ENCODE measurements at places on chromosomes 5 and 9.

DNA sequence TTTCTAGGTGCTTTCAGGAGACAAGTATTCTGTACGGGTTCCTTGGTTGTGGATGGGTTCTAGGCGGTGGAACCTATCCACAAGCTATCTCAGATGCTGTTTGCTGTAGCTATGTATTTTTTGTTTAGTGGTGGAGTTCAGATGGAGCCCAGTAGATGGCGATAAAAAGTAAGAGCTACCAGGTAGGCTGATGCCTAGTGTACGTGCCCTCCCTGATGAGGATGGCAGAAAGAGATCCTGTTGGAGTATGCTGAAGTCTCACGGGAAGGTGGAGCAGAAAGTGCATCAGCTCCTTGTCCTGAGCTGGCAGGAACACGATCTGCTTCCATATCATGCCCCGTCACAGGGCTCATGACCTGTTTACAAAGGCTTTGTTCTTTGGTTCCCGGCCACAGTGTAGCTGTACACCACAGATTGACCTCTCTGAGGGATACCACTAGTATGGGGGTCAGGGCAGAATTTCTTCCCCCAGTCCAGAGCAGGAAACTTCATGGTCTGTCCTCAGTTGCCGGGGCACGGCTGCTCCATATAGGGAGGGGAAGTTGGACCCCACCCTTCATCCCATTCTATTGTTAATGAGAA lies 12.6 kb upstream of the UGT3A2 start:
- DNase-seq = no peak

DNA sequence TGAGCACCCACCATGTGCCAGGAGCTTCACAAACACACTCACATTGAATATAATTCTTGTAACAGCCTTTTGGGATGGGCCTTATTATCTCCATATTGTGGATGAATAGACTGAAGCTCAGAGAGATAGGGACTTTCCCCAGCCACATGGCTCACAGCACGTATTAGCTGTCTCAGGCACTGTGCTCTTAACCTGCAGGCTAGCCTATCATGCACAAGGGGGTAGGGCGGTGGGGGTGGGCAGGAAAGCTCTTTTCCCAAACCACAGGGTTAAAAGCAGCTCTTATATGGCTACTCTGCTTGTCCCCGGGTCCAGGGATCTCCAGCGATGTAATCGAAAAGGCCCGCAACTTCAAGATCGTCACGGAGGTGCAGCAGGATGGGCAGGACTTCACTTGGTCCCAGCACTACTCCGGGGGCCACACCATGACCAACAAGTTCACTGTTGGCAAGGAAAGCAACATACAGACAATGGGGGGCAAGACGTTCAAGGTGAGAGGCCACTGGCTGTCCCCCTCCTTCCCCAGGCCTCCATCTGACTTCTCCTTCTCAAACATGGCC lies 2.6 kb downstream of the FABP6 start:
- DNase-seq = no peak

DNA sequence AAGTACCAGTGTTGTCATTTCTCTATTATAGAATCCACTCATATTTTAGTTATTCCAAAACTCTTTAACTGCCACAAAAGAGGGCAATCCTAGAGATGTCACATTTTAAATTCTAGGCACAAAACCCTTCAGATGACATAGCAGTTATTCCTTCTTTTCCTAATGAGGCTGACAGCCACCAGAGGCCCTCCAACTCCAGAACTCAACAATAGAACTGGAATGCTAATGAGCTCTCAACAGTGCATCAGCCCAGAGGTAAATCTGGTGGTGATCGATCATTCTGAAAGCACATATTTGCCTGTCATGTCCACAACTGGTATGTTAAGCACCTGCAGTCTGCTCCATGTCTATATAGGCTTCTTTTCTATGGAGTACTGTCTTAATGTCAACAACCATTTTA lies 40.2 kb upstream of the RAB3C start:
- no peak for DNase-seq

DNA sequence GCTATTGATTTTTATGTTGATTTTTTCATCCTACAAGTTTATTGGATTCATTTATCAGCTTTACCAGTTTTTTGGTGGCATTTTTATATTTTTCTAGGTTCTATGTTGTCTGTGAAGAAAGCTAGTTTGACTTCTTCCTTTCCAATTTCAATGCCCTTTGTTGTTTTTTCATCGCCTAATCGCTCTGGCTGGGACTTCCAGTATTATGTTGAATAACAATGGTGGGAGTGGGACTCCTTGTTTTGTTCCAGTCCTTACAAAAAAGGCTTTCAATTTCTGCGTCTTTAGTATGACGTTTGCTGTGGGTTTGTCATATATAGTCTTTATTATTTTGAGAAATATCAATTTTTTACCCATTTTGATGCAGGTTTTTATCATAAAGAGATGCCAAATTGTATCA lies 175.6 kb upstream of the CCNH start:
- DNase-seq = no peak

DNA sequence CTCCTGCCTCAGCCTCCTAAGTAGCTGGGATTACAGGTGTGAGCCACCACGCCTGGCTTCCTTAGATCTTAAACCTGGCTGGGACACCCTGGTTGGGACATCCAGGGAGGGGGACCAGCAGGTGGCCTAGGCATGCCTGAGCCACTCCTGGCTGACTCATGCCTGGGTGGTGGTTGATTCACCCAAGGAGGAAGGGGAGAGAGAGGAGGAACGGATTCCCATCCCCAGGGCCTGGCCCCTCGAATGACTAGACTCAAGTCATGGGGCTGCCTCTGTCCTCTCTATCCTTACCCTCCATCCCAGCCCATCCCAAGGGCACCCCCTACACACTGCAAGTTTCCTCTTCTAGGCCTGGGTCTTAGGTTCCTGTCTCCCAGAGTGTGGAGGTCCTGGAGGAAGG lies 12.7 kb downstream of the EEIG1 start:
- peak; percentile 45 for DNase-seq

GRCh38 chr5:151686674-151687407 lies at the start of gene SPARC:
SPARC (minus strand) TSS chr5:151686915; CDS start chr5:151676188, 10,727 bp downstream.
- no peak for DNase-seq

Data from stimulated activated CD4-positive, alpha-beta T cell treated with anti-CD3 and anti-CD28 coated beads, Interleukin-15, amount 100 ng/mL, for 48 hours (primary cell).